ENCODE measurements at places on chromosomes 11 and 22.
A peak's percentile ranks its signal among the peaks of the same experiment; 100 is the strongest.

DNA sequence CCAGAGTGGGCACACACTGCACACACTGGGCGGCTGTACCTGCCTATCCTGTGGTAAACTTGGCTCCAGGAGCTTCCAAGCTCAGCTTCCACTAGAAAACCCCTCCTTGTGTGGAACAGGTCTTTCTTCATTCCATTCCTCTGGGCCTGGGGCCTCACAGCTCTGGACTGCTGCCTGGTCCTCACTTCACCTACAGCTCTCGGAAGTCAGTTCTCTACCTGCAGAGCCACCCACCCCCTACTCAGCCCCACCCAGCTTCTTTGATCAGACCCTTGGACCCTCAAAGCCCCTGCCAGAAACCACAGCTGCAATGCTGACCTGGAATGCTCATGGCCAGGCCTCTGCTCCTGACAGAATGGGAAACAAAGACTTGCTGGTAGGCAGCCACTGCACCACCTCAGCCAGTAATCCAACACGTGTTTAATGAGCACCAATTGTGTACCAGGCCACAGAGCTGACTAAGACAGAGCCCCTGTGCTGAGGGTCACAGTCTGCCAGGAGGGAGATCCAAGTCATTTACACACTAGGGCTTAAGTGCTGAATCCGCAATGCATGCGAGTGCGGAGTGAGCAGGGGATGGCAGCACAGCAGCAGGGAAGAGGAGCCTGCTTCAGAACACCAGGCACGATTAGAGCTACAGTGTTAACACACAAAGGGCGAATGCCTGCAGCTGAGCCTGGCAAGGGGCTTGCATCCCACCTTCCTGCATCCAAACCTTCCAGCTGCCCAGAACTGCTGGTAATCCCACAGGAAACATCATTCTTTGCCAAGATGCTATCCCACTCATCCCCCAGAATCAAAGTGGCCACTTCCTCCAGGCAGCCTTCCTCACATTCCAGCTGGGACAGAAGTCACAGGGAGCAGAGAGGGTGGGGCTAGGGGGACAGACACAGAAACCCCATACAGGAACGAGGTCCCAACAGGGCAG, 4.6 kb downstream of the GNB1L start:
- no peaks in the 10 kb centered on the region for H3K36me3 ChIP-seq
- no peaks in the 10 kb centered on the region for H3K27me3 ChIP-seq
- DNase-seq, result peak; percentile 76
- H3K27ac ChIP-seq, result no peak overlapping the region
- no peak overlapping the region for H3K4me3 ChIP-seq
- H3K4me1 ChIP-seq, result peaks cover 31% of the 10 kb centered on the region

DNA sequence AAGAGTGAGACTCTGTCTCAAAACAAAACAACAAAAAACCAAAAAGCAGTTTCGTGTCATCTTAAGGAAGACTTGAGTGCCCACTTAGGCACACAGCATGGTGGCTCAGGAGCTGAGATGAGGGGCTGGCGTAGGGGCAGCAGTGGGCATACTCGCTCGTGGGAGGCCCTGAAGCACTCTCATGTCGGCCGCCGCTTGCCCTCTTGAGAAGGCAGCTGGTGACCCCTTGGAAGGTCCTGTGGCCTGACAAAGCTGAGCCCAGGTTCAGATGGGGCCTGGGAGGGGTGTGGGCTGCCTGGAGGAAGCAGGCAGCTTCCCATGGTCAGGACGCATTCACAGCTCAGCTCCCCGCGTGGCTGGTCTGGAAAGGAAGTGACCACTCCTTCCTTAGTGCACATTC, 15.0 kb downstream of the MUC5B start:
- H3K4me3 ChIP-seq, result no peak overlapping the region
- DNase-seq, result no peak
- no peaks in the 10 kb centered on the region for H3K27me3 ChIP-seq
- no peaks in the 10 kb centered on the region for H3K36me3 ChIP-seq
- H3K4me1 ChIP-seq, result no peaks in the 10 kb centered on the region

DNA sequence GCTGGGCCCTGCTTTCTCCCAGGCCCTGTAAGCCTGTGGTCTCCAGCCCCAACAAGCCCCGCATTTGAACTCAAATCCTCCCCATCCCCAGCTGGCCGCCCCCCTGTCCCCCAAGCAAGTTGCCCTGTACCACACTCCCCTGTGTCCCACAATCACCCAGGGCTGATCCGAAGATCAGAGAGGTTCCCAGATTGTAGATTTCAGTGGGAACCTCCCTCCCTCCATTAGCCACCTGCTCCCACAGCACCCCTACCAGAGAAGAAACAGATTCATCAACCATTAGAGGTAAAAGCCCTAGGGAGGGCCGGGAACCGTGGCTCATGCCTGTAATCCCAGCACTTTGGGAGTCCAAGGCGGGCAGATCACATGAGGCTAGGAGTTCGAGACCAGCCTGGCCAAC, 107.5 kb downstream of the FEZ1 start:
- no peak overlapping the region for H3K27ac ChIP-seq
- H3K27me3 ChIP-seq, result no peaks in the 10 kb centered on the region
- DNase-seq, result no peak
- peaks cover 30% of the 10 kb centered on the region for H3K4me1 ChIP-seq
- H3K36me3 ChIP-seq, result no peaks in the 10 kb centered on the region

DNA sequence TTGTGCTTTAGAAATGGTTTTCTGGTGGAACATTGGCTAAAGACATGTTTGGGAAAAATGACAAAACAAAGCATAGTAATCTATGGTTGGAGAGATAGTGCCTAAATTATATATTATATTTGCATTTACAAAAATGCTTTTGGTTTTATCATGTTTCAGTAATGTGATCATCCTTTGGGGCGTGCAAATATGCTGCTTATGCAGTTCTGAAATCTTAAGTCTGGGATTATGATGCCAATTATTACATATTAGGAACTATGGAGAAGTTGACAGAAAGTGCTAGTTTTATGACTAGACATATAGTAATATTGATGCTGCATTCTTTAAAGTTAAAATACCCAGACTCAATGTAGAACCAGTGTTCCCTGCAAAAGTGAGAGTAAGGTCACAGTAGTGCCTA, 655.0 kb downstream of the METTL15 start:
- no peak for DNase-seq
- no peaks in the 10 kb centered on the region for H3K4me1 ChIP-seq
- no peak overlapping the region for H3K4me3 ChIP-seq
- H3K27ac ChIP-seq, result no peak overlapping the region
- H3K36me3 ChIP-seq, result no peaks in the 10 kb centered on the region
- H3K27me3 ChIP-seq, result no peaks in the 10 kb centered on the region

DNA sequence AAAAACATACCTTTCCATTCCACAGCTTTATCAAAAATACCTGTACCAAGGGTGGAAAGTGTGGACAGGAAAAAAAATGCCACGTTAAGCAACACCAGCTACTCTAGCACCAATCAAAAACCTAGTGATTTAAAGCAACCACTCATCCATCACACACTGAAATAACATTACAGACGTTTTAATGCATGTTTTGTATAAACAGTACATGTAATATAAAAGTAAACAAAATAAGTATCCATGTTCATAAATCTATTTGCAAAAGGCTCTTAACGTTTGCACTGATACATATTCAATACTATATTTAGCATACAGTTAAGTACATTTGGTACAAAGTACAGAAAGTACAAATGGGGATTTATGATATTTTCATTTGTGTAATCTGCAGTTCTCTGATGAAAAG, 38.7 kb downstream of the CHKA start:
- H3K4me3 ChIP-seq, result no peak overlapping the region
- no peaks in the 10 kb centered on the region for H3K27me3 ChIP-seq
- no peaks in the 10 kb centered on the region for H3K4me1 ChIP-seq
- DNase-seq, result no peak
- peaks cover 7% of the 10 kb centered on the region for H3K36me3 ChIP-seq
- H3K27ac ChIP-seq, result no peak overlapping the region

- H3K27ac ChIP-seq, result no peak within 1 kb of the TSS
- no peaks in the 10 kb centered on the region for H3K27me3 ChIP-seq
- H3K36me3 ChIP-seq, result no peaks in the 10 kb centered on the region
- peak; percentile 80 for DNase-seq
Measured at GRCh38 chr22:41699264-41700107, at the start of gene MEI1. Gene MEI1, plus strand, starts transcription at chr22:41699503. Its CDS starts 36 bp downstream, at chr22:41699539.

DNA sequence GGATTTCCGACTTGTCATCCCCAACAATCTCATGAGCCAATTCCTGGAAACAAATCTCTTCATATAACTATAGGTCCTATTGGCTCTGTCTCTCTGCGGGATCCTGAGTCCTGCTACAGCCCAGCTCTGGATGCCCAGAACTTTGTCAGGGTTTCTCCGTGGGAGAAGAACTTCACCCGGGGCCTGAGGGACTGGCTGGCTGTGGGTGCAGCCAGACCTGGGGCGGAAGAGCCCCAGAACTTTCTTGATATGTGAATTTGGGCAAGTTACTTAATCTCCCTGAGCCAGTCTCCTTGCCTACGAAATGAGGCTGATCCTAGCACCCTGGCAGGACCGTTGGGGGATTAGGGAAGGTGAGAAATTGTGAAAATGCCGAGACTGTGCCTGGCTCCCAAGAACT, 6.6 kb upstream of the TRIM29 start:
- peaks cover 36% of the 10 kb centered on the region for H3K27me3 ChIP-seq
- no peak overlapping the region for H3K27ac ChIP-seq
- H3K4me1 ChIP-seq, result no peaks in the 10 kb centered on the region
- H3K36me3 ChIP-seq, result no peaks in the 10 kb centered on the region
- no peak for DNase-seq

- H3K27me3 ChIP-seq, result no peaks in the 10 kb centered on the region
- peaks cover 49% of the 10 kb centered on the region for H3K4me1 ChIP-seq
- peak; percentile 93 for DNase-seq
- H3K4me3 ChIP-seq, result no peak overlapping the region
Measured at GRCh38 chr22:17972385-17973191, 51.8 kb downstream of the MICAL3 start.

DNA sequence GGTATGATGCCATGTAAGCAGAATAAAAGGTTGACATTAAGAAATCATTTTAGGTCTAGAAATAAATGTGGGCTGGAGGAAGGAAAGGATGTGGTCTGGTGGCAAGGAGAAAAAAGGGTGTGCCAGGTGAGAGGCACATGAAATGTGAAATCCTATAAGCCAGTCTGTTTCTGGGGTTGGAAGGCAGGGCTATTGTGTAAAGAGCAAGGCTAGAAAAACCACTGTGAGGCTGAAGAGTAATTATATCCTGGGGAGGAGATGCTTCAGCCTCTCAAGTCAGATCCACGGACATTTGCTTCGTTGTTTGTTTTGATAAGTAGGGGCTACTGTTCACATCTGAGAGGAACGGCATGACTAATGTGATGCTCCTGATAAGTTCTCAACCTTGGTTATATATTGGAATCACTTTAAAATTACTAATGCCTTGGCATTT, 77.5 kb upstream of the CTSC start:
- H3K27me3 ChIP-seq, result no peaks in the 10 kb centered on the region
- H3K4me1 ChIP-seq, result peaks cover 14% of the 10 kb centered on the region
- DNase-seq, result no peak
- no peak overlapping the region for H3K4me3 ChIP-seq
- no peaks in the 10 kb centered on the region for H3K36me3 ChIP-seq
- no peak overlapping the region for H3K27ac ChIP-seq

DNA sequence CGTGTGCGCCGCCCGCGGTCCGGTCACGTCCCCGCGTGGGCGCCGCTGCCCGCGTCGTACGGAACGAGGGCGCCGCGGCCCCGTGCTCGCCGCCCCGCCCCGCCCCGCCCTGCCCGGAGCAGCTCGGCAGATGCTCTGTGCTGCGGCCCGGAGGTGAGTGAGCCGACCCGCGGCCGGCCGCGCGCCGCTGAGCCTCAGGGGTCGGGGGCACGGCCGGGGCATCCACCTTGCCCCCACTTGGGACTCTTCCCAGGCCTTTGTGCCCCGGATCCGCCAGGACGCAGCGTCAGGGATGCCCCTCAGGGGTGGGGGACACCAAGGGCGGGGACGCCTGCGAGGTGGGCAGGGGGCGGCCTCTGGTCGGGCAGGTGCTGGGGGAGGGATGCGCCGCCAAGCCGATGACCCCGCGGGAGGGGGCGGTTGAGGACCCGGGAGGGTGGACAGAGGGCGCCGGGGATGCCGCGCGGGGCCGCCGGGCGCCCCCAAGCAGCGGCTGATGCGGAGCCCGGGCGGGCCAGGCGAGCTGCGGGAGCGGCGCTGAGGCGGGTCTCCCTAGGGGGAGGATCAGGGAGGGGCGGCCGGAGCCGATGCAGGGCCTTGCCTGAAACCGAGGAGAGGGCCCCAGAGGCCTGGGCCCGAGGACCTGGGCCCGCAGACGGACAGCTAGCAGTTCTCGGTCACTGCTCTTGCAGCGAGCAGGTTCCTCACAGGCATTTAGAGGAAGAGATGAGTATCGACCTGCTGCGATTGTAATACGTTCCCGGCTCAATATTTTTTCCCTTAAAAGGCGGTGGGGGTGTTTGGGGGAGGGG, at the start of gene GNAZ:
GNAZ (plus strand) TSS at position 102 of the 812 bp plus-strand sequence. CDS start 25,177 bp downstream, outside the sequence.
- H3K4me3 ChIP-seq, result peak within 1 kb of the TSS; percentile 35
- H3K4me1 ChIP-seq, result no peaks in the 10 kb centered on the region
- H3K36me3 ChIP-seq, result no peaks in the 10 kb centered on the region
- H3K27me3 ChIP-seq, result no peaks in the 10 kb centered on the region
- peak; percentile 38 for DNase-seq

DNA sequence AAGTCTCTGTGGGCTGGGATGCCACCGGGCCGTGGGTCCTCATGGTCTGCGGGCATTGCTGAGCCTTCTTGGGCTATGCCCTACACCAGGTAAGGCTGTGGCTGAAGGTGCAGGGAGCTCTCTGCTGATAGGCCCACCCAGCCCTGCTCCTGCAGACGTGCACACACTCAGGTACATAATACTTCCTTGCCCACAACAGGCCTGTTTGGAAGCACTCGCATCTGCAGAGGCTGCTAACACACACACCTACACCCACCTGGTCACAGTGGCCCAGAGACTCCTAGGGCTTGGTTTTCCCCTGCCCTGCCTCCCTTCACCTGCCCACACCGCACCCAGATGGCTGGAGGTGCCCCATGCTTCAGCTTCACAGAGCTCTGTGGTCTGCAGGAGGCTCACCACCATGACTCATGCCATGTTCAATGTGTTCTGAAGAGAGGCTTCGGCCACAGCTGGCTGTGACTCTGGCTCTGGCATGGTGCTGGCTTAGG, 72.8 kb upstream of the KCNQ1OT1 start:
- H3K4me3 ChIP-seq, result no peak overlapping the region
- no peak for DNase-seq
- H3K36me3 ChIP-seq, result peaks cover 2% of the 10 kb centered on the region
- H3K27me3 ChIP-seq, result no peaks in the 10 kb centered on the region
- H3K27ac ChIP-seq, result no peak overlapping the region

DNA sequence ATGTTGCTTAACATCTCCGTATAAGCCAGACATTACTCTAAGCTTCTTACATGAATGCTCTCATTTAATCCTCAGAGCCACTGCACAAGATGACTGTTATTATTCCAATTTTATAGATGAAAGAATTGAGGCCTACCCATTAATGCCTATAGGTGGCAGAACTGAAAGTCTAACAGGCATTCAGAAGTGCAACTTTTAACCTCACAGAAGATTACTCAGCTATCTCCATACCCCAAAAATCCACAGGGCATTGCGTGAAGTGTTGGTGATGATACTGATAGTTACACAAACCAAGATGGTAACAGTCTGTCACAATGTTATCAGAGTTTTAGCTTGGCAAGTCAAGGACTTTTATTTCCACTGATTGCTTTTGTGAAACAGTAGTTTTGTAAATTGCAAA, 130.5 kb downstream of the ARHGAP42 start:
- H3K27me3 ChIP-seq, result no peaks in the 10 kb centered on the region
- no peaks in the 10 kb centered on the region for H3K36me3 ChIP-seq
- H3K4me1 ChIP-seq, result peaks cover 12% of the 10 kb centered on the region
- DNase-seq, result no peak
- H3K4me3 ChIP-seq, result no peak overlapping the region

- peak; percentile 28 for DNase-seq
- H3K4me3 ChIP-seq, result no peak overlapping the region
- H3K4me1 ChIP-seq, result no peaks in the 10 kb centered on the region
- H3K36me3 ChIP-seq, result no peaks in the 10 kb centered on the region
Measured at GRCh38 chr11:84012171-84012826, 726.1 kb upstream of the CCDC90B start.
